ENCODE measurements at places on chromosomes 3 and 15.

GRCh38 chr3:149555927-149556326 lies 81.4 kb downstream of the TM4SF4 start:
- DNase-seq, result no peak

DNA sequence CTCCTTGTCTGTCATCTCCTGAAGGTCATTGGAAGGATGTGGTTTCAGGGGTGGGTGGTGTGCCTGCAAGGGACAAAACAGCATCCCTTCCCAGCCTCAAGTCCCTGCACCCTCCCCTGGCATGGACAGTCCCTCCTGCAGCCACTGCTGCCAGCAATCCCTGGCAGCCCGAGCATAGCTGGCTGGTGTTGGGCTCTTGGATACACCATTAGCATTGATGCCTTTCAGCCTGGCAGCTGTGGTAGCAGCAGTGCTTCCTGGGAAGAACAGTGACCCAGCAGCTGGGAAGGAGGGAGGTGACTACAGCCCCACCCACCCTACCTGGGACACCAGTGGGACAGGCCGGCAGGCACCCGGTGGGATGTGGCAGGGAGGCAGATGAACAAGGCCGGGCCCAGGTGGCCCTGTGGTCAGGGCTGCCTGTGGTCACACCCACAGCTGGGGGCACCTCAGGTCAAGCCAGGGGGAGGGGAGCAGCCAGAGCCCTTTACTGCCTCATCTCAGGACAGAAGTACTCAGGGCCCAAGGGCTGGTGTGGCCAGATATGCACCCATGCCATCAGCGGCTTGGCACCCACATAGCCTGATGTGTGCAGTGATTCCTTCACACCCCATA lies 32.9 kb upstream of the TMEM115 start:
- no peak for DNase-seq

GRCh38 chr3:106792716-106793115 lies 584.5 kb upstream of the CCDC54 start:
- DNase-seq, result no peak

DNA sequence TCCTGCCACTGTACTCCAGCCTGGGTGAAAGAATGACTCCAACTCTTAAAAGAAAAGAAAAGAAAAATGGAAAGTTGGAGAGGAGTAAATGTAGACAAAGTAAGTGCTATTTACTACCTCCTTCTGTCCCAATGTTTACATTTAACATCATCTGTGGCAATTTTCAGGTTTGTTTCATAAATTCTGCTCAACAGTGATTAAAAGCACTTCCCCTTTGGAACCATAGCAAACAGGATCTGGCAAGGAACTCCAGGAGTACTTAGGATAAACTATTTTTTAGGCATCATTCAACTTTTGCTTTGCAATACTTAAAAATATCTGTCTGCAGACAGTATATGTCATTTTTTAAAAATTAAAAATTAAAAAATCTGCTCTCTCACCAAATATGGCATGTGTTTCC lies 5.5 kb upstream of the CX3CR1 start:
- DNase-seq, result no peak

DNA sequence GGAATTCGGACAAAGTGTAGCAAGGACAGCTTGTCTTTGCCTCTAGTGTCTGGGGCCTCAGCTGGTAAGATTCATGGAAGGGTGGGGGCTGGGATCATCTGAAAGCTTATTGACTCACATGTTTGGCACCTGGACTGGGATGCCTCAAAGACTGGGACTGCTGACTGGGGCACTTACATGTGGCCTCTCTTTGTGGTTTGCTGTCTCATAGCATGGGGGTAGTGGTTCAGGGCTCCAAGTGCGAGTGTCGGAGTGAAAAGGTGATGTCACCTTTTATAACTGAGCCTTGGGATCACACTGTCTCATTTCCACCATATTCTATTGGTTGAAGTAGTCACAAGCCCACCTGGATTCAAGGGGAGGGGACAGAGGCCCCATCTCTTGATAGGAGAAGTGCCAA lies 6.8 kb downstream of the MFSD1 start:
- DNase-seq, result peak; percentile 79

- peak; percentile 18 for DNase-seq
Measured at GRCh38 chr3:138348754-138349739, 668 bp downstream of the MRAS start.

DNA sequence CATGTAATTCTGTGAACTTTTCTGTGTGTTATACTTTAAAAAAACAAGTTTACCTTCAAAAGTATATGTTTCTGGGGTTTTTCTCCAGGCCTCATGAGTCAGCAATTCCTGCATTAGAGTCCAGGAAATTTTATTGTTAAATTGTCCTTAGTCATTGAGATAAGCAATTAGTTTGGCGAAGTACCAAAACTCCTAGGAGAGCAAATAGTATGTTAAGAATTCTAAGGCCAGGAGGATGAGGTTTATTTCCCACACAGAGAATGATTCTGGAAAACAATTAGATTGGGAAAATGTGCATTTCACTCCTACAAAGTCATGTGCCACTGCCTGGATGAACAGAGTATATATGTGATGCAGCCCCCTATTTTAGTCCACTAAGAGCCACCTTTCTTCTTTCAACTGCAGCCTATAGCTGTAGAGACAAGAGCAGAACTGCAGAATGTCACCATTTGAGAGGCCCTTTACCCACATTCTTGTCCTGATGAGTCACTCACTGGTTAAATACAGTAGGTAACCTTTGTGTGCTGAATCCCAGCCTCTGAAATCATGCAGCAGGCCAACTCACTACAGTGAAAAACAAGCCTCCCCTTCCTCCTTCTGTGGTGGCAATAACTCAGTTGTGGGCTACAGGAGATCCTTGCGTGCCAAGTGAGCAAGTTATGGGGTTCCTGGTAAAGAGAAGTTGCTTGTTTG lies 452.8 kb upstream of the THBS1 start:
- DNase-seq, result peak; percentile 95

DNA sequence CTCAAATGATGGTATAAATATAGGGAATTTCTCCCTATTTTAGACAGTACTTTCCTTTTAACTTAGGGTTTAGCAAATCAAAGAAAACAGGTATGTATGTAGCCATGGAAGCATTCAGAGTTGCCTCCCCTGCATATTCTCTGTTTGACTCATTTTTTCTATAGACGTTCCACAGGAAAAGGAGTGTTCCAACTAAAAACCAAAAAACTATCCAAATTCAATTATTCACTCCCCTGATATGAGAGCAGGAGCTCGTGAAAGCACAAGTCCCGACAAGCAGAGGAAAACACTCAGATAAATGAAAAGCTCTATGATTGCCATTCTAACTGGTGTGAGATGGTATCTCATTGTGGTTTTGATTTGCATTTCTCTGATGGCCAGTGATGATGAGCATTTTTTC lies 119.5 kb downstream of the FRMD5 start:
- DNase-seq, result no peak

- no peak for DNase-seq
Measured at GRCh38 chr3:58357402-58357801, 24.7 kb downstream of the PXK start.

DNA sequence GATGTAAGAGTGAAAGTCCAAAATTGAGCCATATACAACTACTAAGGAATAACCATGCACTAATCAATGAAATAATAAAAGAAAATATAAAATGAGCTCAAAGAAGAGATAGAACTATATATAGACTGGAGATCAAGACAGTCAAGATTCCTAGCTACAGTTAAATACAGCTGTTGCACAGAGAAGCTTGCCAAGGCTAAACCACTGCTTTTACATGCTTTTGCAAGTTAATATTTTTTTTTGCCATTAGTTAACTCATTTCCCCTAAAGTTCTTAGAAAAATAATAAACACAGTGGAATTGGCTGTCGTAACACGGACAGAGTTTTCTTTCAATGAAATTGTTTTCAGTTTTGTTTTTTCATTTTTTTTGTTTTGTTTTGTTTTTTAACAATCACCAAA lies 123.0 kb downstream of the VGLL3 start:
- DNase-seq, result no peak

GRCh38 chr15:58357529-58358476 lies 74.0 kb upstream of the LIPC start:
- no peak for DNase-seq

DNA sequence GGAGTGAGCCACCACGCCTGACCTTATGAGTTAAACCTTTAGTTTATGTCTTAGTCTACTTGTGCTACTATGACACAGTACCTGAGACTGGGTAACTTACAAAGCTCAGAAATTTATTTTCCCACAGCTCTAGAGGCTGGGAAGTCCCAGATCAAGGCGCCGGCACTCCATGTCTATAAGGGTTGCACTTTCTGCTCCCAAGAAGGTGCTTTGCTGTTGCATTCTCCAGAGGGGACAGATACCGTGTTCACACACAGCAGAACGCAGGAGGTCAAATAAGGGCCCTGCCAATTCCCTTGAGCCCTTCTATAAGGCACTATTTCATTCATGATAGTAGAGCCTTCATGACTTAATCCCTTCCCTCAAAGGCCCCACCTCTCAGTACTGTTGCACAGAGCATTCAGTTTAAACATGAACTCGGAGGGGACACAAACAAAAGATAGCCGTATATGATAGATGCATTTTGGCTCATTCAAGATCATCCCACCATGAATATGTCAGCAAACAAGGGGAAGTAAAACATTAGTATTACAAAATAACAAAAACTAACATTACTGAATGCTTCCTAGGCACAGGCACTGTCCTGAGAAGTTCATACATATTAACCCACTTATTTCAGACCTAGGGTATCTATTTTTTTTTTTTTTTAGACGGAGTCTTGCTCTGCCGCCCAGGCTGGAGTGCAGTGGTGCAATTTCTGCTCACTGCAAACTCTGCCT lies 26.5 kb downstream of the PLA1A start:
- DNase-seq, result no peak

GRCh38 chr15:46735115-46735514 lies 982.2 kb upstream of the SEMA6D start:
- DNase-seq, result no peak

GRCh38 chr3:37402351-37402750 lies 228.0 kb upstream of the LRRFIP2 start:
- DNase-seq, result no peak

DNA sequence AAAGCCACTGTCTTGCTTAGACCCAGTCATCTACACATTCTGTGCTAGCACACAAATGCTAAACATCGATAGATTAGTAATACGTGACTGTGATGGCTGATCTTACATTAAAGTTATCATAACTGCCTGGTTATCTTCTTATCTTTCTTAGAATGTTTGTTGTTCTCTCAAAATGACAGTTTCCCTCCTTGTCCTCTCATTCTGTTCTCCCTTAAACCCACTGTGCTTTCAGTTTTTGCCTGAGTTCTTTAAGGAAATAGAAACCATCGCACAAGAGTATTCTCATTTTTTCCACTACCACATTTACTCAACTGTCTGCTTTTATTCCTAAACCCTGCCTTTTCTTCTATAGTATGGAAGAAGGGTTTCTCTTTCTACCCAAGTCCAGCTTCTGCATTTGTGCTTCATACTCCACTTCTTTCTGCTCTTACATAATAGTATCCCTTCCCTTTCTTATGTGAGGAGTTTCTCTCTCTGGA lies 17.1 kb downstream of the STX19 start:
- no peak for DNase-seq

DNA sequence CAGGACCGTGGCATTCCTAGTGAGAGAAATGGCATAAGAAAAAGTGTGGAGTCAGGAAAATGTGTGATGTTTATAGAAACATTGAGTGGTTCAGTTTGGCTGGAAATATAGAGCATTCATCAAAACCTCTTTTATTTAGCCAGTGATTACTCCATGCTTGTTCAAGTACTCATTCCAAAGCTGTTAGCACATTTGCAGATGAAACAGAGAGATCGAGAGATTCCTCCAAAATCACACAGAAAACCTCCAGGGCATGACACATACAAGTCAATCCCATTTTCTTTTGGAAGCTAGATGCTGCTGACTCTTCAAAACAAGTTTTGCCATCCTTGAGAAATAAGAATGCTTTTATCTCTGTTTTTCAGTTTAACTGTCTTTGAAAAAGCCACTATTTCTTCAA lies 11.5 kb upstream of the MB21D2 start:
- no peak for DNase-seq

DNA sequence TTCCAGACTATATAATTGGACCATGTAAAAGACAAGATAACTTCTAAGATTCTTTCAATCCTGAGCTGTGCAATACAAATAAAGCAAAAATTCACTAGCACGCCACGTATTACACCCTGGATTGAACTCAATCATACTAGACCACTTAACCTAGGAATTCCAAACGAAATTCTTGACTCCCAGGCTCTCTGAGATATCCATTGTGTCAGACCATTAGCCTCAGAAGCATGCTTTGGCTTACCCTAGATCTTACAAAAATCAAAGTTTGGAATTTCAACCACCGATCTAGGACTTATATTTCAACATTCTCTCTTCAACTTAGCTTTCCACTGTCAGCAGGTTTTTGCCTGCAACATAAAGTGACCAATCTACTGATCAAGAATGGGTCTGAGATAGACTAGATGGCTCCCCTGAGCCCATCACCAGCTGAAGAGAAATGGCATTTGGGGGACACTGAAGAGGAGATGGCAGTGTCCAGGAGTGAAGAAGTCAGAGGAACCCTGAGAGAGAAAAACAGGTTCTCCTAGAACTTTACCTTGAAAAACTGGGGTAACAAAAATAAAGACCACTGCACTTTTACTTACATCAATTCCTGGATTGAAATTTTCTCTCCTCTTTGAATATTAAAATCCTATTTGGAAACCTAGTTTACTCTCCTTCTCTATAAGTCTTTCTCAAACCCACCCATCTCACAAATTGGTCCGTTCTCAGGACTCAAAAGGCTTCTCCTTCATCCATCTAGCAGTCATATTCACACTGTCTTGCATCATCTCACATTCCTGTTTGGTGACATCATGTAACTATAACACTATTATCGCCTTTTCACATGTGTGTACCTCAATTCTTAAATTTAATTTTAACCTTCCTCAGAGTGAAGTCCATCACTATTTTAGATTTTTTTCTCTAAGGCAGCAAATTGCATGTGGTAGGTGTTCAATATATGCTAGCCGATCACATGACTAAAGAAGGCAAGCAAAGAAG lies 18.5 kb downstream of the CPNE4 start:
- DNase-seq, result no peak

- DNase-seq, result peak; percentile 50
Measured at GRCh38 chr15:66715181-66715624, 13.2 kb downstream of the SMAD6 start.

GRCh38 chr15:67520321-67521028 lies 456 bp upstream of the C15orf61 start:
- peak; percentile 5 for DNase-seq

GRCh38 chr15:68639926-68640600 lies 61.3 kb downstream of the CORO2B start:
- DNase-seq, result no peak

- no peak for DNase-seq
Measured at GRCh38 chr3:127180859-127181258, 12.1 kb upstream of the PRR23E start.

DNA sequence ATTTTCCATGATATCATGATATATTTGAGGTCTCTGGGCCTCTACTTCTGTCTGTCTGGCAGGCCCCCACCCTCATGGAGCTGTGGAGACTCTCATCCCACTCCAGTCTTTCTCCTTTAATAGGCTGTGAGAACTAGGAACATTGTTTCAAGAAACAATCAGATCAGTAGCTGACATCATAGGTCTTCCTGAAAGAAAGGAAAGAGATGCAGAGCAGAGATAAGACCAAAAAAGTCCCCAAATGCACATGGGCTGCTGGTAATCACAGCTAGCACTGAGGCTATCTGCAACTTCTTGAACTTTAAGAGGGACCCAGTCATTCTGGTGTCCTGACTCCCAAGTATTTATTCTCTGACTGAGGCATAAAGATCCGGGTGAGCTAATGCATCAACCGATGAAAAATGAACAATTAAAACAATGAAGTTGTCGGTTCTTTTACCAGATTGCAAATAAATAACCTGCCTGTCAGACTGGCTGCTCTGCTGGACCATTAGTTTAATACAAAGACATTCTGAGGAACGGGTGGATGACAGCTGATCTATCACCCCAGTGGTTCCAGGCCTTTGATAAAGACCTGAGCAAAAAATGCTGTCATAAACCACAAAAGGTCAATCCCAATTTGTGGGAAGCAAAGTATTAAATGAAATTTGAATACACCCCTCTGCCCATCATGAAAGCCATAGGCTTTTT lies 780.8 kb upstream of the GOLIM4 start:
- no peak for DNase-seq

Data from ACHN (cell line).